SK-N-SH treated with all-trans-retinoic acid at 6 μM for 48 hours (cell line): ENCODE measurements at places on chromosomes 16 and 17.

- no peak for ATAC-seq
Measured at GRCh38 chr17:45777388-45777787, 6.7 kb upstream of the CRHR1 start.

GRCh38 chr16:26111900-26112299 is 420.1 kb downstream of the HS3ST4 start:
- no peak for ATAC-seq

DNA sequence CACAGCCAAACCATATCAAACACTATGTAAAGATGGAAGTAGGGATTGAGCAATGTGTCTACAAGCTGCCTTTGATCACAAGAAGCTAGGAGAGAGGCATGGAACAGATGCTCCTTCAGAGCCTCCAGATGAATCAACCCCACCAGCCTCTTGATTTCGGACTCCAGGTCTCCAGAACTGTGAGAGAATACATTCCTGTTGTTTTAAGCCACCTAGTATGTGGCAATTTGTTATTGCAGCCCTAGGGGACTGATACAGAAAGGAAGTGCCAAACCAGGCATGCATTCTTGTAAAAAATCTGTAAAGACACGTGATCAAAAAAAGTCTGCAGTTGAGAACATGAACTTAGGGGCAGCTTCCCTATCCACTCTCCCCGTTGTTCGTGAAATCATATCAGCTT is 91.1 kb downstream of the C17orf67 start:
- ATAC-seq = no peak

DNA sequence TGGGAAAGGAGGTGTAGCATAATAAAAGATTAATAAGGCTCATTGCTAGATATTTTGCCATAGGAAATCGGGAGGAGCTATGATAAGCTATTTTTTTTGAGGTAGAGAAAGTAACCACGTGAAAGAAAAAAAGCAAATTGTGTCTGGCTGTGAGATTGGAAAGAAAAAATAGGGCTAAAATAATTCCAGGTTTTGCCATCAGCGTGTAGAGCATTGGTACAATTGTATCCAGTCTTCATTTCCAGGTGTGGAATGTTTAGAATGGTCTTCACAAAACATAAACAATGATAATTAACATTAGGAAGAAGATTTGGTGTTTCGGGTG is 1.1 kb downstream of the TANC2 start:
- ATAC-seq = no peak

DNA sequence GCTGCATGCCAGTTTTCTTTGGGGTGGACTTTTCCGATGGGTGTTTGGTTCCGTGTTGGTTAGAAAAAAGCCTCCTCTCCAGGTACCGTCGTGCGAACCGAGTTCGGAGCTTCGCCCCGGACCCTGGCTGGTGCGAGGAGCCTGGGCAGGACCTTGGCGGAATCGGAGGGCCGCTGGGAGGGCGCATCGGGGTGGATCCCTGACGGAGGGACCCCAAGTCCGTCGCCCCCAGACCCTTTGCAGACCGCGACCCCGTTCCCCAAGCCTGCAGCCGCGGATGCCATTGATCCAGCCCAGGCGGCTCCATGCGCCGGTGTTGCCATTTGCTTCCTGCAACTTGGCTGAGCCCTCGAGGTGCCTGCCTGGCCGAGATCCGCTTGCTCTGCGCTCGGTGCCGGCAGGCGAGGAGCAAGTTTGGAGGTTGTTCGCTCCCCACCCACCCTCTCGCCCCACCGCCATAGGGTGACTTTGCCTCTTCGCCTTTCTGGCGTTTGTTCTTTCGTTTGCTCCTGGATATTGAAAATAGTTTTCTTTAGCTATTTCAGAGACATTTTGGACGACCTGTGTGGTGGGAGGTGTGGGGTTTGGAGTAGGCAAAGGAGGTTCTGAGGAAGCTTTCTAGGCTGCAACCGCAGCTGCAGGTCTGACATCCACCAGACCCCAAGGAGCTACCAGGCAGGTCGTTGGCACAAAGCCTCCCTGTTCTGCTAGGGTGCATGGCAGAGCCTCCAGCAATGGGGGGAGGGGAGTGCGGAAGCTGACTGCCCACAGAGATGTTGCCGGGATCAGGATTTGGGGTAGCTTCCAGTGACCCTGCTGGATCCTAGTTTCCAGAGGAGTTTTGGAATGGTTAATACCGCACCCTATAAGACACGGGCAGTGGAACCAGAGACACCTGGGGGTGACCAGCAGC is 58.2 kb downstream of the RAP1GAP2 start:
- peak; percentile 74 for ATAC-seq

DNA sequence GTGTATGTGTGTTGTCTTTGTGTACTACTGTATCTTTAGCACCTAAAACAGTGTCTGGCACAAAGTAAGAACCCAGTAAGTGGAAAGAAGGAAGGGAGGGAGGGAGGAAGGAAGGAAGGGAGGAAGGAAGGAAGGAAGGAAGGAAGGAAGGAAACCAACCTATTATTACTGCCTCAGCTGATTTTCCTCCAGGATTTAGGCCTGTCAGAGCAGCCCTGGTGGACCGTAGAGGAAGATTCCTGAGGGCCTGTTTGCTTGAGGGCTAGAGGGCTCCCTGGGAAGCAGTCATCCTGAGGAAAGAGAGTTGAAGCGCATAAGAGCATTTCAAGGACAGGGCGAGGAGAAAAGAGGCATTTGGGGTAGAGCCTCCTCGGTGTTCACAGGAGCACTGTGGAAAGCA is 61.5 kb downstream of the WSB1 start:
- no peak for ATAC-seq

DNA sequence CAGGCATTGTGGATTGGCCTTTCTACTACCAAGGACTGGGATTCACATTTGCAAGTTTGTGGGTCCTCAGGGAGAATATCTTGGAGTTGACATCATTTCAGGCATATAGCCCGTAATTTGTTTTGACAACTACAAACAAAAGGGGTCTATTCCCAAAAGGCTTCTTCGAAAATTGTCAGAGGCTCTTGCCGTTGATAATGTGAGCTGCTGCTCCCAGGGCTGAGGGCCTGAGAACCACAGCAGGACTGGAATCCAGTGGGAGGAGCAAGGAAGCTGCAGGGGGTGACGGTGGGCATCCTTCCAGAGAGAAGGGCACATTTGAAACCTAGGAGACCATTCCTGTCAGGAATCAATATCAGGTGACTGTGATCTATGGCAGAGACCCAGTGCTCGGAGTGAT is 761.6 kb upstream of the RBFOX1 start:
- ATAC-seq = no peak

GRCh38 chr17:78441271-78441971 is 63.0 kb downstream of the PGS1 start:
- no peak for ATAC-seq

- ATAC-seq = no peak
Measured at GRCh38 chr16:89300311-89300975, 82.9 kb downstream of the ZNF778 start.

GRCh38 chr16:29702269-29702668 is 23.3 kb downstream of the QPRT start:
- ATAC-seq = no peak

DNA sequence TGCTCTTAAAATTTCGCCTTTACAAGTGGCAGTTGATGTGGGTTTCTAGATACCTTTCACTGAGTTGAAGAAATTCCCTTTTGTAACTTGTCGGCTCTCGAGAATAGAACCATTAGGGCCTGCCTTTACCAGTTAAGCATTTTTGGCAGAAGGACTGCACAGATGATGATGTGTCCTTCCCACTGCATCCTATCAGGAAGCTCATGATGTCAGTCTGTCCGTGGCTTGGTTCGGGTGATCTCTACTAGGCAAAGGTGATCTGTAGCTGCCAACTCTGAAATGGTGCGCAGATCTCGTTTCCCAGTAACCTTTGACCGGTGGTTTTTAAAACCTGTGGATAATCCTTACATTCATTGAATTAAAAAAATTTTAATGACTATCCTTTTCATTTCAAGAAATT is 49.7 kb downstream of the ZNRF1 start:
- ATAC-seq = no peak

DNA sequence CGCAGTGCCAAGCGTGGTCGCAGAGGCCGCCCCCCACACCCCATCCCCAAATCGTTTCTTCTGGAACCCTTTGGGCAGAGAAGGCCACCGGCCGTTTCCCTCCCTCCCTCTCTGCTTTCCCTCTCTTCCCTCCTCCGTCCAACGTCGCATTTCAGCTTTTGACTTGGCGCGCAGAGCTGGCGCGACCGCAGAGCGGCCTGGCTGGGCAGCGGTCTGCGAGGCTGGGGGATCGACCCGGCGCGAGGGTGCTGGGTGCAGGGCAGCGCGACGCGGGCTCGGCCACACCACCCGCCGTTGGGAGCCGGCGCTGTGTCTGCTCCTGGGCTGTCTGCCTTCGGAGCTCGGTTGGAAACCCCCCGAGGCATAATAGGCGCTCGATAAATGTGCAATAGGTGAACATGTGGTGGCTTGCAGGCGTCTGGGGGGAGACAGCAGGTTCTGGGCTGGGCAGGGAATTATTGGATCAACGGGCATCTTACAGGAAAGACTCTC is 2.8 kb upstream of the NTN3 start:
- ATAC-seq = peak; percentile 32

DNA sequence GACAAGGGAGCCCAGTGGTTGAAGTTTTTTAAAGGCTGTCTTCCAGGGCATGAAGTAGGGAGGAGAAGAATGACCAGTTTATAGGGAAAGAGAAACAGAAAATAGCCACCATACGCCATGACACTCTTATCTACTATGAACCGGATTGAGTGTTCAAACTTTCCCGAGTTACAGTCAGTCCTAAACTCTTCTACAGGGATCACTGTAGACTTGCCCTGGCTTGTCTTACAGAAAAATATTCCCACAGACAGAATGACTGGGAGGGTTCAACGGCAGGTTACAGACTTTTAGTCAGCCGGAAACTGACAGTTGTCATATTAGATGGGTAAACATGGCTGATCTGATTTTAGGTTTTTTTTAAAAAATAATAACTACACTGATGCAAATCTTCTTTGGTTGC is 662.5 kb upstream of the SOX9 start:
- ATAC-seq = no peak

DNA sequence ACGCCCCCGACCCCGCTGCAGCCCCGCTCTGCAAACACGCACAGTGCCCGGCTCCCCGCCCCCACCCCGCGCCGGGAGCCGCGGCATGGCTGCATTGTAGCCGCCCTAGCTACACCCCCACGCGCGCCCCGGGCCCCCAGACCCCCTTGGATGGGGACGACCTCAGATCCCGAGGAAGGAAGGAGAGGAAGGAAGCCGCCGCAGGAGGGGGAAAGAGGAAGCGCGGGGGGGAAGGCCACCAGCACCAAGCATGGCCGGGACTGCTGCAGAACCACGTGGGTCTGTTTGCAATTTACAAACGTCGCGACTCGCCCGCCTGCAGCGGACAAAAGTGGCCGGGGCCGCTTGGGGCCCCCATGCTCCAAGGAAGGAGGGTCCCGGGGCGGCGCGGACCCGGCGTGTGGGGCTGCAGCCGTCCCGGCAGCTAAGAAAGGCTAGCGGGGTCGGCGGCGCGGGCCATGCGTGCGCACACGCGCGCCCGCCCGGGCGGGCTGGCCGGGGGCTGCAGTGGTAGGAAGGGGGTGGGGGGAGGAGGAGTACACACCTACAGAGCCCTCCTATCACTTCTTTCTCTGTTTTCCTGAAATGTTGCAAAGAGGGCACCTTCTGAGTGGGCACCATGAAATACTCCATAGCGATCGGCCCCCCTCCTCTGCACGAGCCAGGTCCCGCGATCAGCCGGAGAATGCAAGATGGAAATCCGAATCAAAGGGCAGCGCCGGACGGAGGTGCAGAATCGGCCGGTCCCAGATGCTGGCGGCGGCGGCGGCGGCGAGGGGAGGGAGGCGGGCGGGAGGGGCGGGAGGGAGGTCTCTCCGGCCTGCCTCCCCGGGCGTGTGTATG is 488 bp downstream of the TFAP4 start:
- peak; percentile 7; the same call in 1 of the 3 replicates for ATAC-seq

GRCh38 chr16:58515125-58515870 is at the start of gene SETD6:
SETD6 (plus strand) TSS chr16:58515517; CDS start chr16:58515538, 21 bp downstream.
- peak; percentile 91 for ATAC-seq

GRCh38 chr17:77233635-77234334 is 93.0 kb downstream of the SEC14L1 start:
- no peak for ATAC-seq

GRCh38 chr17:49217651-49218413 is 7.3 kb downstream of the ABI3 start:
- no peak for ATAC-seq

DNA sequence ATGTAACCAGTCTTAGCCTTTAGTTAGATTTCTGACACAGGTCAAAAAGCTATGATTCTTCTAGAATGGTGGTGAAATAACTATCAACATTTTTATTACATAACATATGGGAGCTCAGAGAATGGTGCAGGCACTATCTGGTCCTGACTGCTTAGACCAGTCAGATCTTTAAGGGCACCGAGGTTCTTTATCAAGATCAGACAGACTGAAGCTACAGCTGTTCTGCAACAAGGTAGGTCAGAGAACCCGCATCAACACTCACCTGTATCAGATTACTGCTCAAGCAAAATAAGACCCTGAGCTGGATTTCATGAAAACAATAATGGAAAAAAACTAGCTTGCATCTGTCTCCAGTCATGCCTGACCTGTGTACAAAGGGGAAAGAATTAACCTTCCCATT is 160.4 kb downstream of the KCNJ2 start:
- ATAC-seq = no peak

DNA sequence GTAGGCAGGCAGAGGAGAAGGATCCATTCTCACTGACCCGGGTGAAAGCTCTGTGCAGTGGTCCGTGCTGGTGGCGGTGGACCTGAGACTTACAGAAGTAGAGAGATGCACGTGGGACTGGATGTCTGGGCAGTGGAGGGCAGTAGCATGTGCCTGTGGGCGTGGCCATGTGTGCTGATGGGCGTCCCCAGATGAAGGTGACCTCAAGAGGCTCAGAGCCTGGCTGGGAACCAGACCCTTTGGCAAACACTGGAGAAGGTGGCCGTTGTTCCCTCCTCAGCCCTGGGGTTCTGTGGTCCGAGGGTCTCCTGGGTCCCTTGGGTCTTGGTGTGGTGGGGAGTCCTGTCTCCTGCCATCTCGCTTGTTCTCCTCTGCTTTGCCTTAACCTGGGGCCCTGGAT is 15.6 kb downstream of the WSCD1 start:
- no peak for ATAC-seq

GRCh38 chr16:57757326-57757786 is 21.8 kb downstream of the KATNB1 start:
- ATAC-seq = peak; percentile 95

DNA sequence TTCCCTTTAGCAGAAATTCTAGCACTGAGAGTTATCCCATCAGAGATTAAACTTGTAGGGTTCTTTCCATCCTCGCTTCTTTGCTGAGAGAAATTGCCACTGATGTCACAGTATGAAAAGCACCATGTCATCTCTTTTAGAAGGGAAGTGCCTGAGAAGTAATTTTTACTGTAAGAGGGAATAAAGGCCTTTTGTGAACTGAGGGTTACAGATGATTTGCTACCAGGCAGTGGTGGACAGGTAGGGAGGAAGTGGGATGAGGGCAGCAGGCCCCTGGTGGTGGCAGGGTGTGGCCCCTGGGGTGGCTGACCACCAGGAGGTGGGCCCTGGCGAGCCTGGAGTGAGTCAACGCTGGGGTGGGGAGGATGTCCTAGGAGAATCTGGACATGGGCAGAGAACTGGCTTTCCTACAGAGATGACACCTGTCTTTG is 6.4 kb upstream of the MILR1 start:
- ATAC-seq = no peak

GRCh38 chr16:88789594-88789993 is 4.6 kb upstream of the PIEZO1 start:
- ATAC-seq = no peak
